CD4-positive, alpha-beta T cell (primary cell): ENCODE measurements at places on chromosomes 2 and 18.
A peak's percentile ranks its signal among the peaks of the same experiment; 100 is the strongest.

DNA sequence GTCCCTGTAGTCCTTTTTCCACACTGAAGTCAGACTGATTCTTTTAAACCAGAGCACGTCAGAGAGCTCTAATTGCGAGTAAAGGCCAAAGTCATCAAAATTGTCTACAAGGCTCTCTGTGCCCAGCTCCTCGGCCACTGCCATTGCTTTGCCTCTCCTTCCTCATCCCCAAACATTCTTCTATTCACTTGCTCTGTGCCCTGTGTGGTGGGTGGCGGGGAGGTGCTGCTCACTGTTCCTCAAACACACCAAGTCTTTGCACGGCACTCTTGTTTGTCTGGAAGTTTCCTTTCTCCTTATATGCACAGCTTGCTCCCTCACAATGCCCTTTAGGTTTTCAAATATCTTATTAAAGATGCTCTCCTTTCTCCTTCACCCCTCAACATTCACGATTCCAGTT lies 100.1 kb upstream of the FSHR start:
- DNase-seq, result no peak

GRCh38 chr2:20674309-20674965 lies 7.5 kb downstream of the GDF7 start:
- no peak for DNase-seq

DNA sequence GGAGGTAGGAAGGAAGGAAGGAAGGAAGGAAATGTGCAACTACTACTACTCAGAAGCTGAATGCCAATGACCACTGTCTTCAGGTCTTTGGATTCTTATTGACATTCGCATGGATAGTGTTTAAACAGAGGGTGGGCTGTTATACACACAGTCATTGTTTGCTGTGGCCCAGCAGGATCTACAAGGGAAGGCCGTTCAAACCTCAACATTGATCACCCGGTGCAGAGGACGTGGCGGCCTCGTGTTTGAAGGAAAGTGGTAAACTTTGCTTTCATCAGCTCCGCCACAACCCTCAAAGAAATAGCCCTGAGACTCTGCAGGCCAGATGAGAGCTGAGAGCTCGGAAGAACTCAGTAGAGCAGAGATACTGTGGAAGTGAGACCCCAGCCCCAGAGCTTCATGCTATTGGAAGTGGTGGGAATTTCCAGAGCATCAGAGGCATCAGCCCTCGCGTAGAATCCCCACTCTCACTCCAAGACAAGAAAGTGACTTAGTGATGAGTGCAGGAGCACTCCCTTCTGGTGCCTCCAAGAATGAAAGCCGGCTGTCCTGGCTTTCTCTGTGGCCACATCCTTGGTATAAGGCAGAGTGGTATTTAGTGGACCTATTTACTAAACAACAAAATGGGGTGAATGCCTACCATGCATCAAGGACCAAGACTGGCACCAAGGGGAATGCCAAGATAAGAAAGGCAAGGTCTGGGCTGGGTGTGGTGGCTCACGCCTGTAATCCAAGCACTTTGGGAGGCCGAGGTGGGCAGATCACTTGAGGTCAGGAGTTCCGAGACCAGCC lies 10.1 kb upstream of the ROCK2 start:
- no peak for DNase-seq

- no peak for DNase-seq
These were observed 23.4 kb downstream of the MYO7B start for GRCh38 chr2:127558911-127559310.

GRCh38 chr2:85230679-85231467 lies 96.9 kb downstream of the TGOLN2 start:
- no peak for DNase-seq

- DNase-seq, result no peak
These were observed 41.8 kb downstream of the CYRIA start for GRCh38 chr2:16623564-16624435.

DNA sequence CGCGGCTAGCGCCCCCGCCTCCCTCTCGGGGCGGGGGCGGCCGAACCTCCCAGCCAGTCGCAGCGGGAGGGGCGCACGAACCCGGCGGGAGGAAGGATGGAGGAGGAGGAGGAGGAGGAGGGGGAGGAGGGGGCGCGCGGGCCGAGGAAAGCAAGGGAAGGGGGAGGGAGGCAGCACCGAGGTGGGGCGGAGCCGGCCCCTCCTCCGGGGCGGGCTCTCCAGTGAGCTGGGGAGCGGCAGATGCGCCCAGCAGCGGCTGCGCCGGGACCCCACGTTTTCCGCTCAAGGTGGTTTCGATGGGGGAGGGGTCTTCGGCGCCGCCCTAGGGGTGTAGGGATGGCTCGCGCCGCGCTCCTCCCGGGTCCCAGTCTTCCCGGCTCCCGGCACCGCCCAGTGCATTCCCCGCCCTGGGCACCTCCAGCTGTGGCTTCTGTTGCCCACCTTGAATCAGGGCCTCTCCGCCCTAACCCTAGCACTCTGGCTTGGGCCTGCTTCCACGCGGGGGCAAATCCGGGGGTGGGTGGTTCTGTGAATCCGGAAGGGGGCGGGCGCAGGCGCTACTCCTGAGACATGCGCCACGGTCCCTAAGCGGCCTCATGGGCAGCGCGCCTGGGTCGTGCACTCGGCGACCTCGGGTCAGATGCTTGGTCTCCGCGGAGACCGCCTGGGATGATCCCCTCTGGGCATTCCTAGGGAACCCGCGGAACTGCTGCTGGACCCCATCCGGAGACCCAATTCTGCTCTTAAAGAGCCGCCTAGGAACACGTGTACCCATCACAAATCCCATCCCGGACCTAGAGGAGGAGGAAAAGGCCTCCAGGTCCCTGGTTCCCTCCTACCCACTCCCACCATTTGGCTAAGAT lies at the start of gene FBXO41:
Gene FBXO41, minus strand, starts transcription at position 183 of the 863 bp plus-strand sequence. CDS start 14,848 bp downstream, outside the sequence.
- peak; percentile 76 for DNase-seq

GRCh38 chr2:13652531-13653313 lies 936.0 kb downstream of the TRIB2 start:
- no peak for DNase-seq

GRCh38 chr18:62448426-62448825 lies 74.4 kb upstream of the ZCCHC2 start:
- no peak for DNase-seq

- no peak for DNase-seq
These were observed 195.3 kb downstream of the SETBP1 start for GRCh38 chr18:44876024-44876423.

DNA sequence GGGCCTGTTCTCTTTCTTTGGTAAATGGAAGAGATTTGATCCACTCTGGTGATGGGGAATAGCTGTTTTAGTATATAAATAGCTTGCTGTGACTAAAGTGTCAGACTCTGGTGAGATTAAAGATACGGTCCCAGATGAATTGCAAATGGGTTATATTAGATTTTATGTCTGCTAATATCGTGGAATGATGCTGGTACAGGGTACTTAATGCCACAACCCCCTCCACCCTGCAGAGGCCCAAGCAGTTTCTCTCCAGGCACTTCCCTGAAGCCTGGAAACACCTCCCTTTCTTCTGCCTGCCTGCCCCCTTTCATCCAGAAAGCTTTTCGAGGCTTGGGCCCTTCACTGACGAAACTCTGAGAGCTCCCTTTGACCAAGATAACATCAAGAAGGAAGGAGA lies 21.4 kb upstream of the RFX8 start:
- no peak for DNase-seq

GRCh38 chr2:58293056-58293455 lies 51.9 kb upstream of the FANCL start:
- DNase-seq, result no peak

DNA sequence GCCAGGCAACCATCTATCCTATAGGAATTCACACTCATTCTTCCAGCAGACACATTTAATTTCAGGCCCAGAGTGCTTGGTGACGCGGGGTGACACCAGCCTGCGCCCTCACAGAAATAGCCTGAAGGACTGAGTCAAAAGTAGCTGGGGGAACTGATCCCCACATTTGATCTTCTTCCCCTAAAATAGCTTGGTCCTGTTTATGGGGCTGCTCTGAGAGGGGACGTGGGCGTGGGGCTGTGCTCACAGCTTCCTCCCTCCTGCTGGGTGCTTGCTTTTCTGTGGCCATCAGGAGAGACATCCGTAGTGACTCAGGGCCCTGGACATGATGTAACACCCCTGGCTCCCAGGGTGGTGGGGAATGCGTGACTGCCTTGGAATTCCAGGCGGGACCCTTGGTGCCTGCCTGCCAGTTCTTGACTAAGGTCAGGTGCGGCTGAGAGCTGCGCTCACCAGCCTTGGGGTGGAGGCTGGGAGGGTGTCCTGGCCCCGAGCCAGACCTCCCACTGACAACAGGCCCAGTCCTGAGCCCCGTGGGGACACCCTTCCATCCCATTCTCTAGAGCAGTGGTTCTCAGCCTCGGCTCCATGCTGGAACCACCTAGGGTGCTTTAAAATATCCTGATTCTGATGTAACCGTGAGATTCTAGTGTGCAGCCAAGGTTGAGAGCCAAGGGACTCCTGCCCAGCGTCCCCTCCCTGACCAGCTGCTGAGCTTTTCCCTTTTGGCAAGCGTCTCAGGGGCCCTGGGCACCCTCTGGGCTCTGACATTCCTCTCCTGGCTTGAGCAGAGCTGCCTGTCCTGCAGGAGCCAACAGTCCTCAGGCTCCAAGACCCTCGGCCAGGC lies 47.4 kb upstream of the SMAD7 start:
- no peak for DNase-seq

DNA sequence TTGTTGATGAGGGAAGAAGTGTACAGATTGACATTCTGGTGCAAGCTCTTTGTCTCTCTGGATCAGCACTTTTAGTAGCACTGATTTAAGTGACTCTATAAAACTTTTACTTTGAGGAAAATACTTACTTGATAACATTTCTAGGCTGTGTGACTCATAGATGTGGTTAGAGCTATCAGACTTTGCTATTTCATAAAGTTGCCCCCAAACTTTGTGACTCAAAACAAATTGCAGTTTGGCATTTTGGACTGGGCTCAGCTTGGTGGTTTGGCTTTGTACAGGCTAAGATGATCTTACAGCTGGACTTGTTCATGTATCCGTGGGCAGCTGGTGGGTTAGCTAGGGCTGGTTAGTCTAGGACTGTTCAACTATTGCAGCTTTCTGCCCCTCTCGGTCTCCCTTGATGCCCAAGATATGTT lies 42.1 kb upstream of the GLS start:
- no peak for DNase-seq

GRCh38 chr2:109636317-109636716 lies 22.2 kb downstream of the SOWAHC start:
- no peak for DNase-seq

DNA sequence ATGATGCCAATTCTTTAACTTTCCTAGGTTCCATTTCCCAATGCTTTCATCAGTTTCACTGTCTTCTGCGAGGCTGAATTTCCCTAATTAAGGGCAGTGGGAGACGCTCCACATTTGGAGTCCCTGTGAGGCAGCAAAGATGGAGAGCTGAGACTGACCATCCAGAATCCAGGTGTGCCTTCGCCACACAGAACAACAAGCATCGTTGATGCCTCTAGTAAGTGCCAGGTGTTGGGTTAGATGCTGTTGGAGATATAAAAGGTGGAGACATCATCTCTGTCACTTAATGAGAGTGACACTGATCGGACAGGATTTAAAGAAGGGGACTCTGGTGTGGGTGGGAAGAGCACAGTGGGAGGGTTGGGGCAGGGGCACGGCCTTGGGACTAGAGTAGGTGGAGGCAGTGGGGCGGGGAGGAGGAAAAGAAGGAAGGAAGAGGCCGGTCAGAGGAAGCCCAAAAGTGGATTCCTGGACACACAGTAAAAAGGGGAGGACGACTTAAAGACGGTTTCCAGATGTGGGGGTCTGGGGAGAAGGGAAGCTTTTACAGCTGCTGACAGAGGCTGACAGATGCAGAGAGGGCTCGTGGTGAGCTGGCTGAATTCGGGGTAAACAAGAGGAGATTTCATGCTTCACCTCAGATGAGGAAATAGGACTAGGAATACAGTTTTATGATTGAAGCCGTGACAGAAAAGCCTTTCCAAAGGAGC lies 113.0 kb downstream of the BCL2 start:
- no peak for DNase-seq

- no peak for DNase-seq
These were observed 11.7 kb downstream of the CDH7 start for GRCh38 chr18:65762556-65762955.

DNA sequence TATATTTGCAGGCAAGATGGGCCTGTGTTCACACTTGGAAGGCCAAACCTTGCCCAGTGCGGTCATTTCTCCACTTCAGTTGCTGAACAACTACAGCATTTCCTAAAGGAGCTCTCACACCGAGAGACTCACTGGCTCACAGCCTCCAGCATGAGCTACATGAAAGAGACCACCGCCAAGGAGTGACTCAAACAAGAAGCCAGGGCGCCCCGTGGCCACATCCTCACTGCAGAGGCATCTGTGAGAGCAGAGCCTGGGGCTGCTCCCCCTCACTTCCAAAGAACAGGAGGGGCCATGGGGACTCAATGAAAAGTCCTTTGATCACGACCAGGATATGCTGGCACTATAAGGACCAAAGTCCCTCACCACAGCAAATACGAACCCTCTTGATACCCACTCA lies 50.0 kb downstream of the TMEM163 start:
- peak; percentile 83 for DNase-seq

DNA sequence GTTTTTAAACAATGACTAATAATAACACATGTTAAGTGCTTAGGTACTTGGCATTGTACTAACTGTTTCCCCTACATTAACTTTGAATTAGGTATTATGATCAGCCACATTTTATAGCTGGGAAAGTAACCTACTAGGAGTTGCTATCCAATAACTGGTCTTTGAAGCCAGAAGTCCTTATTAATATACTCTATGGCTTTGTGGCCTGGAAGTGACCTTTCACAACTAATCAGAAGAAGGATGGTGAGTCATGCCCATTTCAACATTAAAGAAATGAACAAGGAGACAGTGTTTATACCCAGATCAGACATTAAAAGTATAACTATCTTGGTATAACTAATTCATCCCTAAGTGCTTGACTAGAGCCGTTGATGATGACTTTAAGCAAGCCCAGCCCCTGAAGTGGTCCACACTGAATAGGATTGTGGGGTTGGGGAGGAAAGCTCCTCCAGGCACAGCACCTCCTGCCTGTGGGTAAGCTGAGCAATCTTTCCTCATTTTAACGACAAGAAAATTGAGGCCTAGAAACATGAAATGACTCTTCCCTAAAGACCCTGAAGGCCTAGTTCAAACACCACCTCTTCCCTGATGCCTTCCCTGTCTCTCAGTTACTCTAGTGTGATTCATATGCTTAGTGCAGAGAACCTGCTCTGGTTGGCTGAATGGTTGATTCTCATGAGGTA lies 71.6 kb upstream of the RFX8 start:
- DNase-seq, result no peak

GRCh38 chr18:49668574-49669275 lies 106.9 kb downstream of the LIPG start:
- no peak for DNase-seq

- no peak for DNase-seq
These were observed 447 bp downstream of the GGCX start for GRCh38 chr2:85560812-85561279.

DNA sequence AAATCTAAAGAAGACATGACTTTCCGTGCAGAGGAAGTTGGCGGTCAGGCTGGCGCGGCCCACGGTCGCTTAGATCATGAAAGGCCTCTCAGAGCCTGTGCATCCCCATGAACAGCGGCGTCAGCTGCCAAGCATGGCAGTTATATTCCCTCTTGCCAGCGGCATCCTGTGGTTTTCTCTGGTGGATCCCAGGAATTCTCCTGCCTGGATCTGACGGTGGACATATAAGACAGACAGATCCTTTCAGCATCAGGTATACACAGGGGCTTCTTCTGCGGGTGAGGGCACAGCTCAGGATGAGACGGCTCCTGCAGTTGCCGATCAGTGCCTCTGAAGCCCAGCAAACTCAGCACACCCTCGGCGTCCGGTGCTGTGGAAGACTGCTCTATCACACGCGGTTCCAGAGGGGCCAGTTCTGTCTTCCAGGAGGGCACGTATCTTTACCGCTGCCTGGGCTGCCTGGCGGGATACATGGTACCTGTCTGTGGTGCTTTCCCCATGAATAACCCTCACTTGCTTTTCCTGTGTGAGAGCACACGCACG lies 157.8 kb downstream of the LDLRAD4 start:
- DNase-seq, result peak; percentile 66
